ENCODE measurements at places on chromosomes 5 and 9.

- DNase-seq = peak; percentile 74
These were observed 10.5 kb downstream of the LURAP1L start for GRCh38 chr9:12785260-12785770.

GRCh38 chr5:119398727-119399466 lies 43.1 kb downstream of the TNFAIP8 start:
- DNase-seq = peak; percentile 44

DNA sequence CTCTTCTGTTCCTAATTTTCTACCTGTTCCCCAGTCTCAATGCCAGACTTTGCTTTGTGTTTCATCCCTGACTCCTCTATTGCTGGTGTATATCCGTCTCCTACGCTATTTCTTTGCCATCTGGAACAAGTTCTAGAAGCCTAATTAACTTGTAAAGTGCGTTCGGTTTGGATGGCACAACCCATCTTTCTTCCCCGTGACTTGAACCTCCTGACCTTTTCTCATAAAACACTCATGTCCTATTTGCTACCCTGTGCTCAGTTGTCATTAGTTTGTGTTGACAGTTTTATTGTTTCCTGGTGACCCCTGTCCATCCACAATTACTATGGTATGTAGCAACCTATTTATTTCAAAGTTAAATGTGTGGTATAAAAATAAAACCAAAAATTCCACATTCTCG lies 323.5 kb downstream of the TLE4 start:
- DNase-seq = no peak

DNA sequence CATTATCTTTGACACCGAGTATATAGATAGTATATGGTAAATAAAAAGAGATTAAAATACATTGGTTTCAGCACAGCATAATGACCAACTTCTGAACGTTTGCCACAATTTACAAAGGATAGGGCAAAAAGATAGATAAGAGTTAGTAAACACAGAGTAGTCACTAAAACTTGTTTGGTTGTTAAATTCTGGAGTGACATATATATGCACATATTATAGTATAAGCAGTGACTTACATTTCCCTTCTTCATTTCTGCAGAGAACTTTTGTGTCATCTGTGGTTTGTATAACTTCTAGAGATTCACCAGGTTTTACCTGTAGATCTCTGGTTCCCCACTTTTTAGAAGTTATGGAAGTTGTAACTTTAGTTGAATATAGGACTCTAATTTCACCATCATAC lies 44.4 kb upstream of the RICTOR start:
- no peak for DNase-seq

DNA sequence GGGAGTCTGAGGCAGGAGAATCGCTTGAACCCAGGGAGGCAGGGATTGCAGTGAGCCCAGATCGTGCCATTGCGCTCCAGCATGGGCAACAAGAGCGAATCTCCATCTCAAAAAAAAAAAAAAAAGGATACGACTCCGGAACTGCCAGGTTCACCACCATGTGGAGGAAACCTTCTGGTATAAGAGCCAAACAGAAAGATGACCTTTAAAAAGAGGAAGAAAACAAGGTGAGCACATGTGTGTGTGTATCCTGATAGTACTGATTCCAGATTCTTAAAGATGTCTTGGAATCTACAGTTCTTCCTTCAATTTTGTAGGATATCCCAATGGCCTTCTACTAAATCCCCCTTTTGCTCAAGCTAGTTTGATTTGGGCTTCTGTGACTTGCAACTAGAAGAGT lies 33.7 kb downstream of the FBXO10 start:
- DNase-seq = no peak

- no peak for DNase-seq
These were observed 33.9 kb downstream of the HABP4 start for GRCh38 chr9:96483733-96484390.

DNA sequence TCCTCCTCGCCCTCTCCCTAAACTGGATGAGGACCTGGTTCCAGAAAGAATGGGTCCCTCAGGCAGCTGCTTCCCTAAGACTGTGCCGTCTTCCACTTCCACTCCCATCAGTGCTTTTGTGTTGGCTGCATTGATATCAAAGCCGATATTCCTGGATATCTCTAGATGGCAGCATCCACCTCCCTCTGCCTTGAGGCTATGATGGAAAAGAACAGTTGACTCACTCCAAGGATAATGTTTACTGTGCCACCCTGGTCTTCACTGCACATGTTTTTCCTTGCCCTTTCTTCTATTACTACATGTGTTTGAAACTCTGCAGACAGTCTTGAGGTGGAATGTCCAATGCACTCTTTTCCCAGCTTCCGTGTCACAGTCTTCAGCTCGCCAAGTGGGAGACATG lies 211.6 kb downstream of the MAST4 start:
- peak; percentile 80 for DNase-seq

- peak; percentile 25 for DNase-seq
These were observed 29.9 kb upstream of the DMRTA1 start for GRCh38 chr9:22416692-22417060.

All from mammary epithelial cell (primary cell).